Stimulated activated CD4-positive, alpha-beta T cell treated with anti-CD3 and anti-CD28 coated beads, Interleukin-15, amount 100 ng/mL, for 1 hour (primary cell): ENCODE measurements at places on chromosomes 16 and 17.

GRCh38 chr17:43011728-43012472 is 5.3 kb downstream of the IFI35 start:
- DNase-seq = no peak

GRCh38 chr16:53374800-53375199 is 59.5 kb upstream of the RBL2 start:
- no peak for DNase-seq

- DNase-seq = no peak
Measured at GRCh38 chr17:72726936-72727335, 365.6 kb downstream of the SLC39A11 start.

DNA sequence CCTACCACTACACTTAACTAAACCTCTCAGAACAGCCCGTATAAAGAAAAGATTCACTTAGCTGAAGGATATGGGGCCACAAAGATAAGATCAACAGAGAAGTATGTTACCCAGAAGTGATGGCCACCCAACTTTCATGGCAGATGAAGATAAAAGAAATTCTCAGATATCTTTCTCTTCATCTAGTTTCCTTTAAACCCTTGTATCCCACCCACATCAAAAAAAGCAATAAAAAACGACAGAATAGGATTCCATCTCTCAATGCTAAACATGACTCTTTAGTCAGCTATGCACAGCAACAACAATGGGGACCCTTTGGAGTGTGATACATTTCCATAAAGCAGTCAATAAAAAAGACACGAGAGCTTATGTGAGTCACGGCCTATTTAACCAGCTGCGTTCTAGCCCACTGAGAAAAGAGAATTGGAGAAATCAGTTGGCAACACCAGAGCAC is 86.6 kb downstream of the SNX11 start:
- no peak for DNase-seq

DNA sequence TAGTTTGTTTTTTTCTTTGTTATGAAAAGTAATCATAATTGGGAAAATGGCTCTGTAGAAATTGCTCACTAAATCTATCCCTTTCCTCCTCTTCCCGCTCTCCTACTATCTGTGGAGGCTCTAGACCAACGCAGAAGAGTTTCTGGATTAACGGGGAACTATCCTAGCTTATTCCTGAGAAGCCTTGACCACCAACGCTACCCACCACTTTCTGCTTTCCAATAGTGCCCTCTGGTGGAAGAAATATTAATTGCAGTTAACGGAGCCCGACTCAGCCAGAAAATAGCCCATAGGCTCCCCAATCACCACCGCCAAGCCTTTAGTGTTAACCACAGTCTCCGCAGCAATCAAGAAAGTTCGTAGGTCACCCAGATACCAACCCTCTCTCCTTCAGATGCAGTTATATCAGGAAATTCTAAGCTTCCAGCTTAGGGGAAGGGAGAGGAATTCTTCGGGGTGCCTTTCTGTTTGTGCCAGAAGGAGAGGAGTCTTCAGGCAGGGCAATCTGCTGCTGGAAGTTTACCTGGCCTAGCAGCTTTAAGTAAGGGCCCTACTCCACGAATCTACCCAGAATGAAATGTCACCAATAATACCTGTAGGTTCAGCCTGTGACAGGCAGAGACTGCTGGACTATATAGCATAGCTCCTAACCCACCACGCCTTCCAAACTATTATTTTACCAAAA is 23.0 kb upstream of the NSRP1 start:
- DNase-seq = no peak

DNA sequence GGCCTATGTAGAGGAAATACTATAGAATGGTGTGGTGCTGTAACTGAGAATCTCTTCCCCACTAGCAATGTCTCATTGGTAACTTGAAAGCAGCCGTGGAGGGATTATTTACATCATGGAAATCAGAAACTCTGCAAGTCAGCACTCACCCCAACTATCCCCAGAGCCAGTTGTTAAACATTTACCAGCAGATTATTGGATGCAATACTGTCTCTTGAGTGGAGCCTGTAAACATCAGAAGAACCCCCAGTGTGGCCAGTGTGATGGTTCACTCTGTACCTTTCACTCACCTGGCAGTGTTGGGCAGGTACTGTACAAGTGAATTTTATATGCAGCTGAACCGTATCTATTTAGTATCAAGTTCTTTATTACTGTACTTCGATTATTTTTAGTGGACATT is 299.8 kb upstream of the SALL1 start:
- no peak for DNase-seq

- DNase-seq = peak; percentile 77
Measured at GRCh38 chr16:1414532-1415260, at the start of gene UNKL. Gene UNKL (minus strand): TSS chr16:1414704. CDS start chr16:1414691, 13 bp downstream.
